ENCODE measurements at places on chromosomes 12 and 14. TPM values are rescaled to one million over a fixed set of nuclear protein-coding genes. Genes with fewer than 3 reads are reported as not detected.

The ZC2HC1C gene
- 6.0 TPM for total RNA-seq

The NKX2-1 gene
- total RNA-seq, result 0.07 TPM

The TMEM119 gene
- total RNA-seq, result not detected

The HOXC10 gene
- total RNA-seq, result 3.0 TPM

The PYGL gene
- 177 TPM for total RNA-seq

The ADAM21 gene
- total RNA-seq, result not detected

The RPS29 gene
- 4,748 TPM for total RNA-seq

The BCL11B gene
- total RNA-seq, result 0.27 TPM

The AKAP3 gene
- 0.08 TPM for total RNA-seq

The DTX1 gene
- total RNA-seq, result 0.36 TPM

The PHETA1 gene
- 9.7 TPM for total RNA-seq

The GPRC5D gene
- not detected for total RNA-seq

The TEAD4 gene
- total RNA-seq, result 47.4 TPM

The C12orf56 gene
- total RNA-seq, result 0.05 TPM

The CLEC14A gene
- total RNA-seq, result not detected

The SLC2A14 gene
- 0.78 TPM for total RNA-seq

The PTPRB gene
- total RNA-seq, result 0.65 TPM

The CCDC198 gene
- total RNA-seq, result 2.1 TPM

The ACAD10 gene
- total RNA-seq, result 8.4 TPM

The MOAP1 gene
- total RNA-seq, result 11.3 TPM

The IL23A gene
- total RNA-seq, result 0.34 TPM

The CMA1 gene
- total RNA-seq, result not detected

The ITGB7 gene
- 0.46 TPM for total RNA-seq
